Smooth muscle cell of the coronary artery (primary cell): ENCODE measurements at places on chromosomes 11 and 22. TPM values are rescaled to one million over a fixed set of nuclear protein-coding genes. Genes with fewer than 3 reads are reported as not detected.

Gene OAF
- total RNA-seq, result 9.7 and 20.1 TPM in 2 replicates

Gene BIK
- total RNA-seq, result not detected in 2 replicates

Gene CARD18
- total RNA-seq, result not detected in 2 replicates

Gene OR4A16
- total RNA-seq, result not detected in 2 replicates

Gene SMTNL1
- total RNA-seq, result not detected in 2 replicates

Gene UBTFL1
- not detected in 2 replicates for total RNA-seq

Gene RBX1
- 39.3 and 75.8 TPM in 2 replicates for total RNA-seq

Gene CABP2
- total RNA-seq, result not detected in 2 replicates

Gene ATP5MG
- 126 and 165 TPM in 2 replicates for total RNA-seq

Gene APOBEC3G
- total RNA-seq, result 8.6 and 9.1 TPM in 2 replicates

Gene F2
- total RNA-seq, result 0.08 TPM in 1 of 2 replicates, not detected in the other

Gene OR51B2
- 0.12 TPM in 1 of 2 replicates, not detected in the other for total RNA-seq

Gene SPON1
- total RNA-seq, result 0.08 and 26.8 TPM in 2 replicates

Gene DMC1
- total RNA-seq, result 1.1 and 3.3 TPM in 2 replicates

Gene CTSW
- not detected in 2 replicates for total RNA-seq

Gene EXPH5
- total RNA-seq, result 0.08 and 0.59 TPM in 2 replicates

Gene HIC2
- 2.0 and 3.0 TPM in 2 replicates for total RNA-seq

Gene VSIG2
- total RNA-seq, result not detected in 2 replicates

Gene OR51E2
- under 0.01 TPM in 1 of 2 replicates, not detected in the other for total RNA-seq

Gene LARGE1
- total RNA-seq, result 7.2 and 28.7 TPM in 2 replicates

Gene TMEM151A
- 0.08 and 0.23 TPM in 2 replicates for total RNA-seq

Gene TRIM6
- total RNA-seq, result 2.1 and 3.6 TPM in 2 replicates

Gene KRTAP5-11
- not detected in 2 replicates for total RNA-seq

Gene SCGB1D4
- total RNA-seq, result not detected in 2 replicates

Gene MFNG
- 0.08 TPM in 1 of 2 replicates, not detected in the other for total RNA-seq

Gene KCNK4
- not detected in 2 replicates for total RNA-seq

Gene APOBEC3H
- 0.70 TPM in 1 of 2 replicates, not detected in the other for total RNA-seq

Gene APOBEC3B
- total RNA-seq, result 0.82 and 1.6 TPM in 2 replicates

Gene PGA5
- total RNA-seq, result 1.1 TPM in 1 of 2 replicates, not detected in the other

Gene OR52I2
- not detected in 2 replicates for total RNA-seq

Gene CLDN5
- 0.30 and 5.4 TPM in 2 replicates for total RNA-seq

Gene SEC14L6
- total RNA-seq, result 0.15 TPM in 1 of 2 replicates, not detected in the other

Gene CREB3L1
- 15.1 and 19.9 TPM in 2 replicates for total RNA-seq

Gene APOL6
- total RNA-seq, result 8.5 and 26.2 TPM in 2 replicates

Gene HEPACAM
- total RNA-seq, result not detected in 2 replicates

Gene C11orf86
- not detected in 2 replicates for total RNA-seq

Gene ZP1
- total RNA-seq, result 0.12 TPM in 1 of 2 replicates, not detected in the other

Gene AASDHPPT
- 42.6 and 52.8 TPM in 2 replicates for total RNA-seq

Gene CSRP3
- total RNA-seq, result not detected in 2 replicates

Gene CKAP5
- total RNA-seq, result 46.9 and 60.4 TPM in 2 replicates

Gene ALDH3B1
- total RNA-seq, result 18.6 and 32.2 TPM in 2 replicates

Gene ART1
- not detected in 2 replicates for total RNA-seq

Gene POU2AF3
- not detected in 2 replicates for total RNA-seq

Gene PANX1
- 38.5 and 48.9 TPM in 2 replicates for total RNA-seq

Gene DRICH1
- total RNA-seq, result 2.2 TPM in 1 of 2 replicates, not detected in the other

Gene LRRC51
- total RNA-seq, result 7.5 and 9.5 TPM in 2 replicates

Gene TTC9C
- 33.1 and 39.7 TPM in 2 replicates for total RNA-seq
